ENCODE measurements at places on chromosomes 13 and 19.

DNA sequence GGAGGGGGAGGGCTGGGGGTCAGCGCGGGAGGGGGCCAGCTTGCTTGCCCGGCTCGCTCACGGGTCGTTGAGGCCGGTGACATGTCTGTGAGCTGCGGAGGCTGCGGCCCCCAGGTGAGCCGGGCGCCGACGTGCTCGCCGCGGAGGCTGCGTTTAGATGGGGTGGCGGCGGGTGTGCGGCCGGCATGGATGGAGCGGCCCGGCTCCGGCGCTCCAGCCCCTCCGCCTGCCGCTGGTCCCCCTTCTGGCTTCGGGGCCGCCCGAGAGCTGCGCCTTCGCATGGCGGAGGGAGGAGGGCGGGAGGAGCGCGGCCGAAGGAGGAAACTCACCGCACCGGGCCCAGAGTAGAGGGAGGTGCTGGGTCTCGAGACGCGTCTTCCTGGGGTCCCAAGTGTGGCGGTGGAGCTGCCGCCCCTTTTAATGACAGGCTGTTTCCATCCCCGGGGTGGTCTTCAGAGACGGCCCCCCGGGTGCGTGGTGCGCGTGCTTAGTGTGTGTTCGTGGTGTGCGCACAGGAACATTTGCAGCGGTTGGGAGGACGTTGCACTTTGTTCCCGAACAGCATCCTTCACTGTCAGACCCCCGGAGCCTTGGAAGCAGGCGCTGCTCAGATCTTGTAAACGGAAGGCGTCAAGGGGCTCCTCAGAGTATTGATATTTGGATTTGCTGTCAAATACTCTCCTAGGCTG is at the start of gene AKAP11:
AKAP11 (plus strand) TSS at position 38 of the 689 bp plus-strand sequence. CDS start 14,197 bp downstream, outside the sequence.
- DNase-seq = peak; percentile 24

DNA sequence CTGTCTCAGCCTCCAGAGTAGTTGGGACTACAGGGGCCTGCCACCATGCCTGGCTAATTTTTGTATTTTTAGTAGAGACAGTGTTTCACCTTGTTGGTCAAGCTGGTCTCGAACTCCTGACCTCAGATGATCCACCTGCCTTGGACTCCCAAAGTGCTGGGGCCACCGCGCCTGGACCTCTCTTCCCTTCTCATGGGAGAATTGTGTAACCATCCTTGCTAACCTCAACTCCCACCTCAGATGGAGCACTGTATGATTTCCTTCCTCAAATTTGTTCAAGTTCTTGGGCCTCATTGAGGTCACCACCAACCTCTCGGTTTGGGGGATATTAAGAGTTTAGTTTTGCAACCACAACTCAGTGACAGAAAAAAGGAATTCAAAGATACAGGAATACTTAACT is 10.7 kb downstream of the LILRA5 start:
- DNase-seq = no peak

DNA sequence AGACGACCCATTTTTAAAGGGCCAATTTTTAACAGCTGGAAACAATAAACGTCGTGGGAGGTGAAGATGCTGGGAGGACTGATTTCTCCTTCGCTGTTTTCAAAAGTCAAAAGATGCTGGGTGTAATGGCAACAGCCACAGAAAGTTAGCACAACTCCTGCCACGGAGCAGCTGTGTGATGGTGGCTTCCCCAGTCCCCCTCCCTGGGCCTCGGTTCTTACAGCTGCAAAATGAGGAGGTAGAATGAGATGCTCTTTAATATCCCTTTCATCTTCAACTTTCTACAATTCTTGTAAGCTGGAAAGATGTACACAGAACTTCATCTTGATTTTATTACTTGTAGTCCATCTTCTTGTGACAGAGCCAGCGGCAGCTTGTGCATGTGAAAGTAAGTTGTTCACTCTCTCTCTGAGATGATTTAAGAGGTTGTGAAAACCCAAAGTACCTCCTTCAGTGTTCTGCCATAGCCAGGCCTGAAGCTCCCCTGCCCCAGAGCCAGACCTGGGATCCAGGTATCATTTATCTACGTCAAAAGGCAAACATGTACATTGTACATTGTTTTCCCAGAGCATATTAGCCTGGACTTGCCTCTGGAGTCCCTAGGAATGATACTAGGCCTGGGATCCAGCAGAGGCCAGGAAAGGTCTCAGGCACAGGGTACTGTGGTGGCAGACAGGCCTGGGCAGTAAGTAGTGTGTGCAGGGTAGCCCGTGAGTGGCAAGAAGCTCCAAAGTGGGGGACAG is 3.4 kb upstream of the UBE2L5 start:
- no peak for DNase-seq

DNA sequence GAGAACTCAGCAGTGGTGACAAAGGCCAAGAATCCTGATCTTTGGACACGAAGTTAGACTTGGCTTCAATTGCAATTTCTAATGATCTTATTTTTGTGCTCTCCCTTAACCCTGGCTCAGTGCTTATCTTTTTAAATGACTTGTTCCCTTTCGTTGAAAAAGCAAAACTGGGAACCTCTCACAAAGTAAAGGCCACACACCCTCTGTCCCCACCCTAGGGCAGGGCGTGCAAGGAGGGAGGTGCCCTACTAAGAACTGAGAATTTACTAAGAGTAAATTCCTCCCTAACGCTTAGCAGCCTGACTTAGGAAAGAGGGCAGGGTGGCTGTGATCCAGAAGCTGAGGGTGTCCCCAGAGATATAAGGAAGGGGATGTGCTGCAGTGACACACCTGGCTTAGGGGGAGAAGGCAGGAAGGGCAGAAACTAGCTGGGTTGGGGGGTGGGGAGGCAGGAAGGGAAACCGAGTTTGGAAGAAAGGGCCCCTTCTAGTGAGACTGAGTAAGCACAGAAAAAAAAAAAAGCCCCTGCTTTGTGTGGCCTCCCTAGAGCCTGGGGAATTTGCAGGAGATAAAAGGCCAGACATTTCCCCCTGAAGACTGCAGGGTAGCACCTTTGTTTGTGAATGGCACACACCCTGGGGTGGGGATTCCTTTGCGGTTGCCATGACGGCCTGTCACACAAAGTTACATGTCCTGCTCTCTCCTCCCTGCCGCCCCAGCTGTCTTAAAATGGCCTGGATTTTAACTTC is 435.1 kb downstream of the EFNB2 start:
- no peak for DNase-seq

Data from stimulated activated CD4-positive, alpha-beta T cell treated with anti-CD3 and anti-CD28 coated beads, Interleukin-1b, Interleukin-23, amount 100 ng/mL, for 4 hours (primary cell).